Naive thymus-derived CD4-positive, alpha-beta T cell (primary cell): ENCODE measurements at places on chromosomes 12 and 14. TPM values are rescaled to one million over a fixed set of nuclear protein-coding genes. Genes with fewer than 3 reads are reported as not detected.

CARMIL3 gene
- polyA plus RNA-seq, result not detected

SNRPF gene
- 71.1 TPM for polyA plus RNA-seq

DNA sequence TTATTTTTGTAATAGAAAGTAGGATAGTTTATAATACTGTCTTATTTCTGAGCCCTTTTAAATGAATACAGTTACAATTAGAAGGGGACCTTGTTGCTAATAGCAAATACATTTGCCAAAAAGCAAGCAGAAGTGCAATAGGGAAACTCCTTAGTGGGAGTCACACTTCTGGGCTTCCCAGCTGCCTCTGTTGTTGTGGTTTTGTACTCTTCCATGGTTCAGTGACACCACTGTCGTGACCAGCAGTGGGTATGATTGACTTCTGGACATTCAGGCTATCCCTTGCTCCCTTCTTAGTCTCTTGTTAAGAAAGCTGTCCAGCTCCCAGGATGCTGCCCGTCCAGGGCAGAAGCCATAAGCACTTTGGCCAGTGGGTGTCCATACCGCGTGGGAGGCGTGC, 22.6 kb downstream of the TCTN1 start:
- no peak for DNase-seq

- DNase-seq, result peak; percentile 69
Measured at GRCh38 chr14:105478398-105479251, 4.0 kb downstream of the CRIP2 start.
